Stimulated activated CD4-positive, alpha-beta T cell treated with anti-CD3 and anti-CD28 coated beads, TNF-alpha, amount 100 ng/mL, for 48 hours (primary cell): ENCODE measurements at places on chromosomes 11 and 22.

DNA sequence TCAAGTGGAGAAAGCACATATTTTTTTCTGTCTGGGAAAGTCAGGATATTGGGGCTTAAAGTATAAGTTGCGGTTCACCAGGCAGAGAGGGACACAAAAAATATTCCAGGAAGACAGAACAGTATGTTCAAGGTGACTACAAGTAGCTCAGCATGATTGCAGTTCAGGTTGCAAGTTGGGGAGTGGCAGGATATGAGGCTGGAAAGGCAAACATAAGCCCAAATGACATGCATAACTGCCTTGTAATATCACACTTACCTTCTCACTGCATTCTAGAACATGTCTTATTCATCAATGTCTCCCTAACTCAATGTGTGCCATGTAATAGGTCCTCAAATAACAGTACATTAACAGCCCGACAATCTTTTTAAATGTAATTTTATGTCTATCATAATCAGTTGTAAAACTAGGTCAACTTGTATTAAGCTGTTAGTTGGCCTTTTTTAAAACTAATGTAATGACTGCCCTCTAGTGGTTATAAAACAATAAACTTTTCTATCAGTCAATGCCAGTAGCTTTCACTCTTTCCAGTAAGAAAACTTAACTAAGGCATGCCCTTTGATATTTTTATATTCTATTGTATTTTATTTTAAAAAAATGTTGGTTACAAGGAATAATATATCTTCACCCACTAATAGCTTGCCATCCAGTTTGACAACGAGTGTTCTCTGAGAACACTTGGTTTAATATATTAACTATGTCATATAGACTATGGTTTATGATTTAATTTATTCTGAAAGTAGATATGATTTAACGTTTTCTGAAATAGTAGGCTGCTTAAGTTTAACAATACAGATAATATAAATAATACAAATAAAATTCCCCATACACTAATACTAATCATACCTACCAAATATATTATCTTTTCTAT lies 39.4 kb upstream of the CFAP300 start:
- DNase-seq, result no peak

GRCh38 chr11:1307998-1308742 lies 1.3 kb downstream of the TOLLIP start:
- DNase-seq, result no peak

- DNase-seq, result no peak
These were observed 4.4 kb upstream of the WEE1 start for GRCh38 chr11:9568854-9569587.

- DNase-seq, result no peak
These were observed 79.9 kb downstream of the WNT7B start for GRCh38 chr22:45896964-45897538.

DNA sequence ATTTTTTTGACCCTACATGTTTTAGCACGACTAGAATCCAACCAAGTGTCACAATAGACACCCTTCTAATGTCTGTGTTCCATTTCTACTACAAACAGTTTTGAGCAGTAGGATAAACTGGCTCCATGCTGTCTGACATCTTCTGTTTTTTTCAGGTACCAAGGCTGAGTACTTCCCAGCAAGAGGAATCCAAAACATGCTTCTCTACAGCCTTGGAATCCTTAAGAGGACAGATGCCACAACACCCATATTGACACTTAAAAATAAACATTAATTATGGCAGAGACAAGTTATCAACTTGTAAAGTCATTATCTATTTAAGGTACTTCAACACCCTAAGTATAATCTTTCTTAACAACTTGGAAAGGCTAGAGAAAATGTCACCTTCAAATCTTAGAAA lies 54.2 kb downstream of the LGR4 start:
- DNase-seq, result no peak
